MG63 (cell line): ENCODE measurements at places on chromosomes 7 and 10. TPM values are rescaled to one million over a fixed set of nuclear protein-coding genes. Genes with fewer than 3 reads are reported as not detected.

DNA sequence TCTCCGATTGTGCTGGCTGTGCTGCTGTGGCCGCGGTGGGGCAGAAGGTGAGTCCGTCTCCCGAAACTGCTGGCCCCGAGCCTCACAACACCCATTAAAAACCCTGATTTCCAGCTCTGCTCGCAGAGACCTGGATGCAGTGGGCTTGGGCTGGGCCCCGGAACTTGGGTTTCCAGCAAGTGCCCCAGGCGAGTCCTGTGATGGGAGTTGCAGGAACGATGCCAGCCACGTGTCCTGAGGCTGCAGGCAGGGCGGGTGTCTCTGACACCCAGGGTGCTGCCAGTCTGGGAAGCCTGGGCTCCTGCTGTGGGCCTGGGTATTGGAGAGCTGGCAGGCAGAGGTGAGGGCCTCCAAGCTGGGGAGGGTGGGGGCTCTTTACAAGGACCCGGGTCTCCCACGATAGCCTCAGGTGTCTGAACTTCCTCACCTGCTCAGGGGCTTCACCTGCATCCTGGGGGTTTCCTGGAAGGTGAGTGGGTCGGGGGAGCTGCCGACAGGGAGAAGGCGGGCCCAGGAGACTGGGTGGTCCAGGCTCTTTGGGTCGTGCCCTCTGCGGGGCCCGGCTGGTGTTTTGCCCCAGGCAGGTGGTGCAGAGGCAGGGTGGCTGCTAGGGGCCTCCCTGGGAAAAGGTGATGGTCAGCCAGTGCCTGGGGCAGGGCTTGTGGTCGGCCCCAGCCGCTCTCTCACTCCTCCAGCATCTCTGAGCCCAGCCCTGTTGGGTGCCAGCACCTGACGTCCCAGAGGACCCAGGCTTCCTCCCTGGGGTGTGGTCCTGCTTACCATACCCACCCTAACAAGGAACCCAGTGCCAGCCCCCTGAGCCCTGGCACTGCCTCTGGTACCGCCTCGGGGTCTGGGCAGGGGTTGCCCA, 180.3 kb downstream of the DNAJB6 start:
- DNase-seq = no peak

- no peak for DNase-seq
Measured at GRCh38 chr7:25763463-25763860, 388.5 kb upstream of the NFE2L3 start.

DNA sequence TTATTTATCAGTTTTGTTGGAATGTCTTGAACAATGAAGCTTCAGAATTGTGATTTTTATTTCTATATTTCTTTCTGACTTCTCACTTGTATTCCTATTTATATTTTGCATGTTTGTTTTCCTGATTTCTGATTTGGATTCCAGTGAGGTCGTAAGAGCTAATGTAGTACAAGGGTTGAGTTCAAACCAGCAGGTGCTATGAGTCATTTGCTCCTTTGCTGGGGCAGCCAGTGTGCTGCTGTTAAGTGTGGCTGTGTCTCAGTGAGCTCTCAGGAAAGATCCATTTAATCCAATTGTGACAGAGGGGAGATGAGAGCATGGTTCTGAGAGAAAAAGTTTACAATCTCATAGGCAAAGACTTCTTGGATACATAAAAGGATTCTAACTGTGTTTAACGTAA, 48.6 kb downstream of the MCU start:
- DNase-seq = peak; percentile 55

DNA sequence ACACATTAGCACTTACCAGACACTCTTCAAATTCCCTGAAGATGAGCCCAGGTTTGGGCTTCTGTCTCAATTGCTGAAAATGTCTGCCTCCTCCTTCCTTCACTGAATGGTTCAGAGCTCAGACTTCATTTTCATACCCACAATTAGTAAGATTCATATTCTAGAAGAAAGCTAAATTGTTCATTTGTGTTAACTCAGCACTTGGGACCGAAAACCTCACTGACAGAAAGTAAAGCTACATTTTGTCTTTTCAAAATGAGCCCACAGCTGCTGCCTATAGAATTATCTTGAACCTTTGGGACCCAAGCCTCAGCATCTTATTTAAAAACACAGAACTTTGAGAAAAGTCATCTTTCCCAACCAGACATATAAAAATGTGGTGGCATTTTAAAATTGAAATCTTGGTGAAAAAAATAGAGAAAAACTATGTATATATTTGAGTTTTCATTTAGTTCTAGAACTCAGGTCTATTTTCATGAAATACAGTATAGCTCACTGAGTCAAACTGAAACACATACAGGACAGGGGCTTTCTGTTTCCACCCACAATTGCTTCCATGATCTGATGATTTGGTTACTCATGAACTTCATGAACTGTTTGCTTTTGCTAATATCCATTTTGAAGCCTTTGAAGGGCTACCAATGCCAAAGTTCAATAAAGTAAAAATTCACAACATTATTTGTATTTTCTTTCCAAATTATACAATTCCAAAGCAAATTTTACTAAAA, 119.1 kb upstream of the PFKP start:
- DNase-seq = no peak

GRCh38 chr7:29795696-29796580, 10.4 kb upstream of the WIPF3 start:
- no peak for DNase-seq

- peak; percentile 83 for DNase-seq
Measured at GRCh38 chr7:131235489-131236317, 92.0 kb upstream of the MKLN1 start.

The PPP1R17 gene
- not detected in 2 replicates for total RNA-seq

The HOXA11 gene
- total RNA-seq = 3.2 and 3.7 TPM in 2 replicates

The MLXIPL gene
- total RNA-seq = not detected in 2 replicates

The ACHE gene
- total RNA-seq = not detected in 2 replicates

The WDR11 gene
- total RNA-seq = 30.4 and 32.6 TPM in 2 replicates

The OR2A14 gene
- total RNA-seq = not detected in 2 replicates

The CFAP69 gene
- 0.44 and 1.8 TPM in 2 replicates for total RNA-seq
